ENCODE measurements at places on chromosomes 13 and 19.

GRCh38 chr19:35529241-35530218 is 1.4 kb upstream of the SBSN start:
- DNase-seq, result no peak

GRCh38 chr19:33557196-33557595 is 35.6 kb upstream of the PEPD start:
- no peak for DNase-seq

- DNase-seq, result no peak
Observed at GRCh38 chr19:52237771-52238400, 31.5 kb upstream of the ZNF766 start.

GRCh38 chr19:35759697-35760096 is 1.7 kb downstream of the PROSER3 start:
- DNase-seq, result no peak

GRCh38 chr13:48411841-48412531 is 927 bp downstream of the LPAR6 start:
- no peak for DNase-seq

- DNase-seq, result no peak
Observed at GRCh38 chr13:39530916-39531315, 72.1 kb downstream of the LHFPL6 start.

GRCh38 chr19:10701955-10702525 is 801 bp downstream of the QTRT1 start:
- DNase-seq, result no peak

DNA sequence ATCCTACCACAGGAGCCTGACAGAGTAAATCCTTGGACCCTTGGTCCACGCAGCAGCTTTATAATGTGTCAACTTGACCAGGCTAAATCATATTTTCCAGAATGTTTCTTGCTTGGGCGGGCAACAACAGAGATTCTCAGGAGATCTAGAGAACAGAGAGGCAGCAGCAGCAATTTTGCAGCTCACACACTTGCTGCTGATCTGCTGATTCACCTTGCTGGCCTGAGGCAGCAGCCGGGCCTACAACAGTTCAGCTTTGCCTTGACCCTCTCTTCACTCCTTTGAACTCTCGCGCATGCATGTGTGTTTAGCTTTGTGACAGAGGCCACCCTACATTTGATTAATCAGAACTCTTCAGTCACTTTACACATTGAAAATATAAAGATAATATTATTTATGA is 159.3 kb downstream of the UGGT2 start:
- no peak for DNase-seq

DNA sequence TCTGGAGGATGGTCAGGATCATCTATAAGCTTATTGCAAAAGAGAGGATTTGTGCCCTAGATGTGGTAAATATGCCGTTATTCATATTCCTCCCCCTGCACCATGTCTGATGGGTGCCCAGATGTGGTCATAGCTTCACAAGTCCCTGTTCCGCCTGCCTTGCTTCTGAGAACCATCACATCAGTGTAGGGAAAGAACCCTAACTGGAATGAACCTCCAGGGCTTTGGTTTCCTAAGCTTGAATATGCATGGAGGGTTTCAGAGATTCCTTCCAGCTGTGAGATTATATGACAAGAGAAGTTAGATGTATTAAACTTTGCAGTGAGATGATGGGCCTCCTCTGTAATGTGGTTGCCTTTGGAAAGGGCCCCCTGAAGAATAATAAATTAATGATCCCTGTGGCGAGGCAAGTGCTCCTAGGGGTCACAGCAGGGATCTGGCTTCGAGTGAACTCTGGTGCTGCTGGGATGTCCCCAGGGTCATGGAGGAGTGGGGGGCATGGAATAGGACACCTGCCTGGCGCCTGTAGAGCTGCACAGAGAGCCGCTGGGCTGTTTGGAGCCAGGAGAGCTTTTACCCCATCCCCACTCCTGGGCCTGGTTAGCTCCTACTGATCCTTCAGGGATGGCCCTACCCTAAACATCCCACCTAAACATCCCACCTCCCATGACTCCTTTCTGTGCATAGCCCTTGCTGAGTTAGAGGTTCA is 56.0 kb upstream of the IRS2 start:
- no peak for DNase-seq

DNA sequence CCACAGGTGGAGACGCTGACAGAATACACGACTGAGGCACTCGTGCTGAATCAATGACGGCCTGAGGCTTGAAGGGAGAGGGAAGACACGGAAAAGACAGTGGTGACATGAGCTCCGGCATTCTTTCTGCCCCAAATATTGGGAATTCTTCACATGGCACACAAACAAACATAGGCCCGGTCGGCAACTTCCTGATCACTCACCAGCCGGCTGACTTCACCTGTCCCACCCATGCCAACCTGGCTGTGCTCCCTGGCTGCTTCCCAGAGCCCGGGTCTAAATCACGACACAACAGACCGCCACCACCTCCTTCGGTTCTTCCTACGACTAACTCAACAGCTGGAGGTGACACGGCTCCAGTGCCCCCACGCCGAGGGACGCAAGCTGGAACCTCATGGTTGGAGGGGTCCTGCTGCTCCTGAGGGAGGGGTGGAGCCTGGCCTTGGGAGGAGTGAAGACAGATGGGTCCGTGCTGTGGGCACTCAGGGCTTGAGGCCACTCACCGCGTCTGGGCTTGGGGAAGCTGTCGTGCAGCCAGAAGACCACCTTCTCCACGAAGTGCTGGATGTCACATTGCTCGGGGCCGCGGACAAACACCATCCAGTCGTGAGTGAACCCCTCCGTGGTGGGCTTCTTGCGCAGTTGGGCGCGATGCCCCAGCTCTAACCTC is 9.6 kb downstream of the MLLT1 start:
- no peak for DNase-seq

- no peak for DNase-seq
Observed at GRCh38 chr13:114058051-114058867, 74.2 kb downstream of the RASA3 start.

All from suprapubic skin (tissue), 4 donors.